HFF-Myc (cell line): ENCODE measurements at places on chromosomes 2 and 18.

GRCh38 chr2:66968946-66969345 is 428.2 kb upstream of the ETAA1 start:
- no peak for DNase-seq

- DNase-seq = no peak
These were observed 10.4 kb downstream of the TBR1 start for GRCh38 chr2:161426455-161426921.

DNA sequence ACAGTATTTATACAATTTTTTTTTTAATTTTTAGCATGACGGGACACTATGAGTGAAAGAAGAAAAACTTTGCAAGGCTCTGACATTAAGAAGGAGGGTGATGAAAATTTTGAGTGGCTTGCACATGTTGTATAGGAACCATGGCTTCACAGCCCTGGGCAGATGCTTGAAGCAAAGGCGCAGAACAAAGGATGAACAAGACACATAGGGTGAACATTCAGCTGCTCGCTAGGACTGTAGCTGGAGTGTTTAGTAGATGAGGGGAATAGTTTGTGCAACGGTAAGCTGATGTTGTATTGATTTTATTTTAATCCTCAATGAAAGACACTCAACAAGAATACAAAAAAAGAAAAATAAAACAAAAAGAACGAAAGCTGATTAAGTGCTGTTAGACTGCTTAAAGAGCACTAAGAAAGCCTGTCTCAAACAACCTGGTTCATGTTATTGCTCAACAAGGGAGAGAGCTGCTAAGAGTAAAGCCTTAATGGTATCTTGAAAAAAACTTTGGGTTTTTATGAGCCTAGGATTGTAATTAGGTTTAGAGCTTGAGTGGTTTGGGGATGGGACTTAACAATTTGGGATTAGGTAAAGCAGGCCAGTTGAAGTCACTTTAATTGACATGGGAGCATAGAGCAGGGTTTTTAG is 41.2 kb upstream of the GCFC2 start:
- DNase-seq = no peak

- DNase-seq = no peak
These were observed 11.5 kb downstream of the TEX44 start for GRCh38 chr2:231604101-231604684.

GRCh38 chr2:150043172-150043500 is 444.3 kb downstream of the RND3 start:
- DNase-seq = no peak

DNA sequence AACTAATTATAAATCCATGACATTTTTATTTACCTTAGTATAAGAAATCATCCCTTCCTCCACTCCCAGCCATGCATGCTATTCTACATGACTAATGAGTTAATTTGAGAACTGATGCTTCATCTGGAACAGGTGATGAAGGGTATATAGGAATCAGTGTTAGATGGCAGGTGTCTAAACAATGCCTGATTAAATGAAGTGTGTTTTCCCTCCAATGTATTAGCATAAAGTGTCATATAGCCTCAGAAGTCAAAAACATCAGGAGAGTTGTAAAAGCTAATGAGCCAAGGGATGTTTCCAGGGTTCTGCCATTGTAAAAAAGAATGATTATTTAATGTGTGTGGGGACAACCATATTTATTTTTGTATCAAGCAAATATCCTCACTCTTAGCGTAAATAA is 913.8 kb downstream of the DCC start:
- DNase-seq = no peak

DNA sequence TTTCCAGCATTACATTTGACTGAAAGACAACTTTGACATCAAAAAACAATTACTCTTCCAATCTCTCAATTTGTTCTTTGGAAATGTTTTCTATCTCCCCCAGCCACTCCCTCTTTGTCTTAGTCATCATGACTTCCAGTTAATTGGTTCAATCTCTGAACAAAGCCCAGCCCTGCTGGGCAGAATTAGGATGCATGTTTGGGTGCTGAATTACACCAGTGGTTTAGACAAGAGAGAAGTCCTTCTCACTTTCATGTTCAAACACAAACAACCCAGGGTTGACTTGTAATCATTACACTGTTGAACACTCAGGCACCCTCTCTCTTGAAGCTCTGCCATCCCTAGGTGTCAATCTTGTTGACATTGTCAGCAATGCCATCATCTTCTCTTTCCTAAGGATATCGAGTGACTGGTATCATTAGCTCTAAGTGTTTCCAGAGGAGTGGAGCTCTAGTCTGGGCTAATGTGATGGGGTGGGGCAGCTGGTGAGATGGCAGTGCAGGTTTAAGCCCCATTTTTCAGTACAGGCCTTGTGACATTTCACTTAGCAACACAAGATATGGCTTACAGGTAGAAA is 90.8 kb upstream of the MEIS1 start:
- DNase-seq = no peak

DNA sequence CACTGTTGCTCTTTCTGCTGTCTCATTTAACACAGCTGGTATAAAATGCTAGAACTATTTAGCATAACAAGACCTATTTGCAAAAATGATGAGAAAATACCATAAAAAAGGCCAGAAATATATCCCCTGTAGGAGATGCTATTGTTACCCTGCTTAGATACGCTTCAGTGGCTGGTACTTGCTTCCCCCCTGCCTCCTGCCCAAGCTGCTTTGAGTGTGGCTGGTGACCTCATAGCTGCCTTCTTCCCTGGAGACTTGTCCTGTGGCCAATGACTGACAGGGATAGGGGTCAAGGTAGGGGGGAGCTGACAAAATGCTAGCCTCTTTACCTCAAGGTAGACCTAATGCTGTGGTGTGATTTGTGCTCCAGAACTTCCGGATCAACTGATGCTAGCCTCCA is 150.2 kb upstream of the ZEB2 start:
- DNase-seq = no peak

- DNase-seq = no peak
These were observed 240.9 kb downstream of the MYCN start for GRCh38 chr2:16181062-16181740.

DNA sequence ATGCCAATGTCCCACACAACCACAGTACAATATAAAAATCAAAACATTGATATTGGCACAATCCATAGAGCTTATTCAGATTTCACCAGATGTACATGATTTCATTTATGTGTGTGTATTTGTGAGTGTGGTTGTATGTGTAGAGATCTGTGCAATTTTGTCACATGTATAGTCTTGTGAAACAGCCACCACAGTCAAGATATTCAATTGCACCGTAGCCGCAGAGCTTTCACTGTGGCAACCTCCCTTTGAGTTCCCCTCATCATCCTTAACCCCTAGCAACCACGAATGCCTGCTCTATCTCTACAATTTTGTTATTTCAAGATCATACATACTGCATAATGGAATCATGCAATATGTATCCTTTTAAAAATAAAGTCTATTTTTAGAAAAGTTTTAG is 391.3 kb downstream of the SETBP1 start:
- DNase-seq = no peak

DNA sequence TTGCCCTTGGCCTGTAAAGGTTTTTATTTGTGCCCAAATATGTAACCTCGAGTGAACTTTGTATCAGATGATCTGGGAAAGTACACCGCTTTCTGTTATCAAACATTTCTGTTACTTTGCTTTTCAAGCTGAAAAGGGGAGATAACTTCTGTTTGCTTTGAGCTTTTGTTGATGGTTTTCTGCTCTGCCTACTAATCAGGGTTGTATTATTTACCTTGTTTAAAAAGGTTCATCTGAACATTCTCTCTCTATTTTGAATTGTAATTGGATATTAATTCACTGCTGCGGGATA is 79.4 kb downstream of the XRCC5 start:
- no peak for DNase-seq

DNA sequence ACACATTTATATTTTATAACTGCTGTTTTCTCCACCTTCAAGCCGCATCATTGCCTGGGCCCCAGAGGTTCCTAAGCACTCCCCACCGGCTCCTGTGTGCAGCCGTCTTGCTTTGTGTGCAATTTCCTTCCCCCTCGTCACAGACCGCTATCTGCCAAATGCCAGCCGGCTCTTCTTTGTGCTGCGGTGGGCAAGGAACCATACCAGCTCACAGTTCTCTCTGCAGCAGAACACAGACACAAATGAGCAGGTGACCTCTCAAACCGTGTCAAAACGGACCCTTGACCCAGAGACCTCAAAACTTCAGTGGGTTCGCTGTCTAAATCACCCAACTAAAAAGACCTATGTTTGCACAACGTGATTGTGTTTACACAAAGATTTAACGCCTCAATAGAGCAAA is 58.2 kb downstream of the KLF7 start:
- no peak for DNase-seq

GRCh38 chr2:138707392-138708074 is 72.7 kb downstream of the NXPH2 start:
- DNase-seq = peak; percentile 61

GRCh38 chr2:238389988-238390589 is 36.6 kb upstream of the ASB1 start:
- no peak for DNase-seq

GRCh38 chr2:62143696-62144095 is 52.2 kb upstream of the B3GNT2 start:
- no peak for DNase-seq

DNA sequence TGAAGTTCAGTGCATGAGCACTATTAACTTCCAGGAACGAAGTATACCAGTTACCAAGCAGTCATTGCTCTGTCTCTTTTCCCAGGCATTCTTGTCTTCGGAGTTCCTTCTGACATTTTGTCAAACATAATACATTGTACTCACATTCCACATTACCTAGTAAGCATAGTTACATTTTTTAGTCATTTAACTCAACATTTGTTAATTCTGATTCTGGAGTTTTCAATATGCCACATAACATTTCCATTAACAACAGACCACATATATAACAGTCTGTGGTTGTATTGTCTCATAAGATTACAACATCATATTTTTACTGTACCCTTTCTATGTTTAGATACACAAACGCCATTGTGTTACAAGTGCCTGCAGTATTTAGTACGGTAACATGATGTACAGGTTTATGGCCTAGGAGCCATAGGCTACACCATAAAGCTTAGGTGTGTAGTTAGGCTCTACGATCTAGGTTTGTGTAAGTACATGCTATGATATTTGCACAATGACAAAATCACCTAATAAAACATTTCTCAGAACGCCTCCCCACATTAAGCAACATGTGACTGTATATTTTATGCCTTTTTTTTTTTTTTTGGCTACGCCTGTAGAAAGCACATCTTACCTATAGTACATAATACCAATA is 187.1 kb downstream of the DYM start:
- DNase-seq = no peak
